ENCODE measurements at places on chromosomes 3 and 15.

DNA sequence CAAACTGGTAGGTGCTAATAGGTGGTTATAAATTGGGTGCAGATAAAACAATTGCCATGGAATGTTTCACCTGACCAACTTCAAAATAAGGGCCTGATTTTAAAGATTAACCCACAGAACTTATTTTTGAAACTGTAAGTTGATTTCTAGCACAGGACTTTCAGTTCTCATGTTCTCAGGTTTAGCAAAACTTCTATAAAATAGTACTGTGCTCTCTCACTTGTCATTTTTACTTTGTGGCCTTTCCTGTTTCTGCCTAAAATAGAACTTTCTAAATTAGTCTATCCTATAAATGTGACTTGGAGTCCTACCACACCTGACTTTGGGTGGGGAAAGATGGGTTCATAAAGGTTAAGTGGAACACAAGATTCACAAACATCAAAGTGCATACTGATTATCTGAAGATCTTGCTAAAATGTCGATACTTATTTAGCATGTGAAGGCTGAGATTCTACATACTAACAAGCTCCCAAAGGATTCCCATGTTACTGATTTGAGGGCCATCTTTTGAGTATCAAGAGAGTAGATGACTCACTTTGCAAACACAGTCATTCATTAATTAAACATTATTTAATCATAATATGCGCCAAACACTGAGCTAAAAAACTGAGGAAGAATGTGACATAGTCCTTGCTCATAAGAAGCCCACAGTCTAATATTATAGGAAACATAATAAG lies 38.6 kb downstream of the BTLA start:
- DNase-seq = no peak

DNA sequence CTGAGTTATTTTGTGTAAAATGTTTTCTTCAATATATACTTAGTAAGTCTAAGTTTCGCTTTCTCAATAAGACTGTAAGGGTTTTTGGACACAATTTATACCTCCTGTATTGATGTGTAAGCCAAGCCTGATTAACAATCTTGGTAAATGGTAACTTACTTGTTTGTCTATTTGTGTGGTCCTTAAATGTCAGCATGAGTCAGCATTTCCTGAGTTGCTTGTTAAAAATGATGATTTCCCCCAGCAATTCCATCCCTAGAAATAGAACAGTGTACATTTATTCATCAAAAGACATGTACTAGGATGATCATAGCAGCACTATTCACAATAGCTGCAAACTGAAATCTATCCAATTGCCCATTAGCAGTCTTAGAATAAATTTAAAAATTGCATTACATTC lies 53.4 kb upstream of the LRIG1 start:
- DNase-seq = no peak

DNA sequence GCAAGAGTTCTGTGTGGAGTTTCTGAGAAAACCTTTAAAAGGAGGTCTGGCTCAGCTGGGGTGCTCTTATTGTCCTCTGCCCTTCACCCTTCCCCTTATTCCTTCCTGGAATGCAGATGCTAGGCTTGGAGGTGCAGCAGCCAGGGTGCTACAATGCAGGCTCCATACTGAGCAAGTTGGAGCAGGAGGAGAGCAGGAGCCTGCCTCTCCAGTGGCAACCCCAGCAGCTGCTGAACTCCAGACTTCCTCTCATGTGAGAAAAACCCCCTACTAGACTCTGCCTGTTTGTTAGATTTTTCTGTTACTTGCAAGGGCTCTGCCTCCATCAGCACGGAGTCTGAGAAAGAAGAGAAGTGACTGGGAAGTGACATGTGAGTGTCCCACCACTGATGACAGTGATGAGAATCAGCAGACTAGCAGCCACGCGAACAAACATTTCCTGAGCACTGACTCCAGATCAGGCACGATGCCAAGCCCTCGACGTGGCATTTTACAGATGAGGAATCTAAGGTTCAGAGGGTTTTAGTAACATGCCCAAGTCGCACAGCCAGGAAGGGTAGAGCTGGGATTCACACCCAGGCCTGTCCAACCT lies 16.1 kb upstream of the RARRES1 start:
- DNase-seq = no peak

DNA sequence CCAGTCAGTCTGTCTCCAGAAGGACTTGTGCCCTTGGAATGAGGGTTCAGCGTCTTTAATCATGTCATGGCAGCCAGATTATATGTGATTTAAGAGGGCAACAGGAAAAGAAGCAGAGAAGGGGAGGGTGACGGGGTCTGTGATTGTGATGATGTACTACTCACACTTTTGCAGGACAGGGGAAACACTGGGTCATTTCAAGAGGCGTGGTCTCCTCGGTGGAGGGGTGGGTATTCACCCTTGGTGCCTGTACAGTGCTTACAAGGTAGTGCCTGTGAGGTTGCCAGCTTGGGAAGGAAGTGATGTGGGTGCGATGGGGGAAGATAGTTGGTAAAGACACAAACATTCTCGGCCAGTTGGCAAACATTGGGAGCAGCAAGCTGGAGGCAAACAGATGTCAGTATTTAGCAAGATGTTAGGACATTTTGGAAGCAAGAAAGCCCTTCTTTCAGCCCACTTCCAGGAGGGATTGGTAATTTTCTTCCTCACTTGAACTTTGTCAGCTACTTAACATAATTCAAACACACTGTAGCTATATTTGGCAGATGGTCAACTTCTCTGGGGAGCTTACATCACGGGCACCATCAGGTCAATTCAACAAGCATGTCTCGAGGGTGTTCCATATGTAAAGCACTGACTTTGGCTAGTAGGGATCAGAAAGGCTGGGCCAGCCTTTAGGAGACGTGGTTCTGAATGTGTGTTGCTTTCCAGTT lies 71.4 kb upstream of the ROPN1 start:
- DNase-seq = no peak

- no peak for DNase-seq
Observed at GRCh38 chr15:38670128-38671005, 105.8 kb upstream of the RASGRP1 start.
